ENCODE measurements at places on chromosomes 16 and 17. TPM values are rescaled to one million over a fixed set of nuclear protein-coding genes. Genes with fewer than 3 reads are reported as not detected.

Gene SPN
- total RNA-seq = 83.4 TPM

Gene HOXB2
- 3.2 TPM for total RNA-seq

Gene ZNF624
- total RNA-seq = 7.2 TPM

Gene RAB37
- total RNA-seq = 4.0 TPM

Gene FBXO39
- not detected for total RNA-seq

Gene TMEM235
- total RNA-seq = not detected

Gene TBC1D3C
- total RNA-seq = not detected

Gene MYH11
- total RNA-seq = 0.07 TPM

Gene PLD6
- total RNA-seq = 9.2 TPM

Gene SMTNL2
- not detected for total RNA-seq

Gene MYH8
- total RNA-seq = not detected

Gene CCL23
- not detected for total RNA-seq

Gene CX3CL1
- total RNA-seq = 0.07 TPM

Gene RDM1
- total RNA-seq = 12.8 TPM

Gene SPAG5
- total RNA-seq = 150 TPM

Gene AOC3
- total RNA-seq = 5.0 TPM

Gene KIF2B
- not detected for total RNA-seq

Gene SRR
- total RNA-seq = 15.9 TPM

Gene GLTPD2
- total RNA-seq = not detected

Gene KRTAP1-5
- not detected for total RNA-seq

Gene GCGR
- total RNA-seq = not detected

Gene ADAD2
- not detected for total RNA-seq

Gene METRNL
- total RNA-seq = 9.1 TPM

Gene RPH3AL
- 2.0 TPM for total RNA-seq

Gene GUCY2D
- total RNA-seq = 0.19 TPM

Gene KRT31
- total RNA-seq = not detected

Gene USP32
- total RNA-seq = 42.6 TPM

Gene HCRT
- not detected for total RNA-seq

Gene KCNJ12
- total RNA-seq = not detected

Gene TMEM238L
- total RNA-seq = not detected

Gene KRTAP4-6
- not detected for total RNA-seq

Gene EPN3
- not detected for total RNA-seq

Gene DLX4
- 0.27 TPM for total RNA-seq

Gene SLC25A10
- total RNA-seq = 23.0 TPM

Gene OR4D1
- 0.18 TPM for total RNA-seq

Gene SSTR5
- not detected for total RNA-seq

Gene SLC5A11
- not detected for total RNA-seq

Gene TOX3
- total RNA-seq = not detected

Measured in activated naive CD4-positive, alpha-beta T cell treated with anti-CD3 and anti-CD28 coated beads, Interleukin-2, amount 50 U/mL, for 72 hours (primary cell).